GM19239 (cell line): ENCODE measurements at places on chromosomes 4 and X.
A peak's percentile ranks its signal among the peaks of the same experiment; 100 is the strongest.

GRCh38 chr4:80875642-80876041, 154.9 kb upstream of the BMP3 start:
- peak; percentile 19 for DNase-seq

DNA sequence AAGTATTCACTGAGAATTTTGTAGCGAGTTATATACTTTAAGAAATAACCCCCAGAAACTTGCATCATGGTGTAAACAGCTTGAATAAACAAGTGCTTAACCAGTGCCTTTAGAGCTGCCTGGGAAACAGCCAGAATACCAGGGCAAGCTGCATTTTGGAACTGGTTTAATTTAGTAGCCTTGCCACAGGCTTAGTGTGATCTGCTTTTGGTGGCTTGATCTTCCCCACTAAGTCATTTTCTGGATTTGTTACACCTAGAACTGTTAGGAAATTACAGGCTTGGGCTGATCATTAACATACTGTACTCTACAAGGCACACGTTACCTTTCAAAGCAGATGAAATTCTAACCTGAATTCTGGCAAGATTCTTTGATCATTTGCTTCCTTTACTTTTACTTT, 35.4 kb downstream of the NPNT start:
- no peak for DNase-seq

DNA sequence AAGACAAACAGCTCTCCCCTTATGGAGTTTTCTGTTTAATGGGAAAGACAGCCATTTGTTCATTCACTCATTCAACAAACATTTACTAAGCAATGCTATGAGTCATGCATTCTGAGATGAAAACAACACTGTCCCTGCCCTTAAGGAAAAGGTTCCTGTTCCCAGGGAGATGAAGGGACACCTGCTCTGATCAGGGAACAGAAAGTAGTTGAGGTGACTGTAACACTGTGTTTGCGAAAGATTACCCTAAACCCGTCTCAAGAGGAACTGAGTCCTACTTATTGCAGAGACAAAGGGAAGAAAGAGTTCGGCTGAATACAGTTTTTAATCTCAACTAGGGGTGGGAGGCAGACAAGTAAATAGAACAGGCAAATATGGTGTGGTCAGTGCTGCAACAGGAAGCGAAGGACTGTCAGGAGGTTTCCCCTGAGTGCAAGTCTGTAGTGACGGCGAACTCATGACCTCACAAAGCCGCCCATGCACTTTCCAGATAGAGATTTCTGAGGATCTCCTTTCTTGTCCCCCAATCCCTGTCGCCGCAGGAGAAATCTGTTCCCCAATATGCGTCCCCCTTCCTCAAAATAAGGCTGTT, 712 bp downstream of the STX18 start:
- peak; percentile 30 for DNase-seq

DNA sequence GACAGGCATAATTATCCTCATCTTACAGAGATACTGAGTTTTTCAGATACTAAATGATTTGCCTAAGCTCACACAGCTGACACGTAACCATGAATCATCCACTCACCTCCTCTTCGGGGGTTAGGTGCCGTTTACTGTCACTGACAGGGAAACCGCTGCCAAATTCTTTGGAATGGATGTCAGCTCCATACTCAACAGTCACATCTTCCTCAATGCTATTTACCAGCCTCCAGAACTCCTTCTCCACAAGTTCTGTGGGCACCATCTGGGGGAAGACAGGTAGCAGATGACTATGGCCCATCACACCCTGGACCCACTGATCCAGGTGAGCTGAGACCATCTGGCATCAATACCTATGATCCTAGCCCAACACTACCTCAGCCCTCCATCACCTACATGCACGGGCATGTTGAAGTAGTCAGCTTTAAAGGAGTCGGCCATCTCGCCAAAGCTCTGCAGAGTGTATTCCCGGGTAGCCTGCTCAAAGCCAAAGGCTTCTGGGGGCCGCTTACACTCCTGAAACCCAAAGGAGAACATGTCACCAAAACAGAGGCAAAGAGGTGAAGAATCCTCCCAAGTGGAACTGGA, 13.5 kb downstream of the KDM5C start:
- DNase-seq, result no peak

- no peak for DNase-seq
Measured at GRCh38 chrX:150692296-150692695, 900 bp upstream of the MTMR1 start.
